Activated gamma-delta T cell treated with Interleukin-2 at 50 U/mL for 16 hours (primary cell): ENCODE measurements at places on chromosomes 2 and 18.

DNA sequence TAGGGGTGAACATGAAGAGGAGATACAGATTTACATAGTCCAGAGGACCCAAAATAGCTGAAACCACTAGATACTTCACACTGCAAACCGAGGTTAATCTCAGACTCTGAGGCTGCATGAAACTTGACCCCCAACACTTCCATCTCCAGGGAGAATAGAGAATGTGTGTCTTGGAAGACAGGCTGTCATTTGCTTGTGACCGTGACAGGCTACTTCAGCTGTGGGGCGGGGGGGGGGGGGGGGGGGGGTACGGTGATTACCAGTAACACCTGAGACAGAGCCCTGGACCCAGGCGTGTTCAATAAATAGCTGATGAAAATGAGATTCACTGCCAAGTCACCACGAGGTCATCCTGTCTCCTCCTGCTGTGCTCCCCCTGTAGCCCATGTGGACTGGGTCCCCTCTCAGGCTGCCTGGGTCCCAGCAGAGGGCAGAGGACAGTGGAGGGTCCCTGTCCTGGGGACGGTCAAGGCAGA is 5.7 kb upstream of the KLHL29 start:
- DNase-seq: no peak

GRCh38 chr18:49697757-49698524 is 115.4 kb downstream of the ACAA2 start:
- DNase-seq: no peak

DNA sequence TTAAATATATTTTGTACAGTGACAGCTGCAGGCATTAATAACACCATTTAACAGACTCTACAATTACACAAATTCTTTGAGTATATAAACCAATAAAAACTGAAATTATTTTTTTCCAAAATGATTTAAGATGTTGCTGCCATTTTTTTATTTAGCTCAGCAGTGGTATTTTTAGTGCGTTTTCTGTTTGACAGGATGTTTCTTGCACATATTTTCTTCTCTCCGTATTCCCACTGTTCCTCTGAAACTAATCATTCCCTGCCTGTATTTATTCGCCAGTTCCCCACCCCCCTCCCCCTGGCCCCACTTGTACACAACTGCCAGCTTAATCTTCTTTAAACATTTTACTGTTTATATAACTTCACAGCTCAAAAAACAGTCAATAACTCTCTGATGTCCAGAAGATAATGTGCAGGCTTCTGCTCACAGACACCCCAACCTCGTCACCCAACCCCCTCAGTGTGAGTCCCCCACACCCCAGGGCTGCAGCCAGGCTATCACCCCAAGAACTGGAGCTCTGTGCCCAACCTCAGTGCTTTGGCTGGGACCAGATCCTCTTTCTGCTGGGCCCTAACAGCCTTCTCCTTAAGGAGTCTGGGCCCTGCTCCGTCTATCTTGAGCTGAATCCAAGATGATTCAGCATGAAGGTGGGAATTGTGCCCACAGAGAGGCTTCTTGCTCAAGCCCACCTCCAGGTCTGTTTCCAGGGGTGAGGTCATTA is 41.6 kb upstream of the MAP4K4 start:
- no peak for DNase-seq

GRCh38 chr2:64880193-64880951 is 108.8 kb upstream of the SLC1A4 start:
- no peak for DNase-seq

- DNase-seq: no peak
Observed at GRCh38 chr2:3739313-3739712, 35.9 kb downstream of the DCDC2C start.

DNA sequence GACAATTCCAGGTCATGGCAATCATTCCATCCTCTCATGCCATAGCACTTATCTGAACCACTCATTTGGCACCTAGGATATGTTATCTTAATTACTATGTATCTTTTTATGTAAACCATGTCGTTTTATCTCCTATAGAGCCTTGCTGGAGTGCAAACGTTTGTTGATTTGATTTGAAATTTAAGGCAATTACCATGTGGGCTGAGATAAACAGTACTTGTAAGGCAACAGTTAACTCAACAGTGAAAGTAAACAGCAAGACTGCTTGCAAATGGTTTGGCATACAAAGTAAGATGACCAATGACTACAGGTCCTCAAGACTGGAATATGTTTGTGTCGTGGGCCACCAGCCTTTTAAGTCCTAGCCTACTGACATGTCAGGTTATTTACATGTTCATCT is 133.7 kb upstream of the ZFP36L2 start:
- no peak for DNase-seq

- DNase-seq: no peak
Observed at GRCh38 chr2:216698895-216699294, 3.5 kb upstream of the IGFBP5 start.

- DNase-seq: peak; percentile 16
Observed at GRCh38 chr2:160918906-160919503, 241.2 kb upstream of the TANK start.

DNA sequence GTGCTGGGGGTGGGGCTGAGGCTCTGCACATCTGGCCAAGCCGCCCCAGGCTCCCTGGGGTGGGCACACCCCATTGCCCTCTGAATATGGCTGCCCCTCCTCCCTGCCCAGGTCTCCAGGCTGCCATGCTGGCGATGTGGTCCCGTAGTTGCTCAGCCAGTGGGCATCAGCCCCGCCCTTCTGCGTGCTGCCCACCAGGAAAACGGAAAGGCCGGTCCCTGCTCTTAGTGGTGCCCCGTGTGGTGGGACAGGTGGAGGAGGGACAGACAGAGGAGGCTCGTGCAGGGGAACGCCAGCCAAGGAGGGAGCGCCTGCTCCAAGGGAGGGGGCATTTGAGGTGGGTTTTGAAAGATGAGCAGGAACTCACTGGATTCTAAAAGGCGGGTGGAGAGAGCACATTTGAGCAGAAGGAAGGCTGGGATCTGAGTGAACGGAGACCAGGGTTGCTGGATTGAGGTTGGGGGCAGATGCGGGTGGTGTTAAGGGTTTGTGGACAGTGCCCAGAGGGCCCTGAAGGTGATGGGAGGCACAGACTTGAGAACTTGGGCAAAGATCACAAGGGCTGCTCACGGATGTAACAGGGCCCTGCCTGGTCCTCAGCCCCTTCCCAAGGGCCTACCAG is 6.7 kb upstream of the B3GNT7 start:
- DNase-seq: no peak

DNA sequence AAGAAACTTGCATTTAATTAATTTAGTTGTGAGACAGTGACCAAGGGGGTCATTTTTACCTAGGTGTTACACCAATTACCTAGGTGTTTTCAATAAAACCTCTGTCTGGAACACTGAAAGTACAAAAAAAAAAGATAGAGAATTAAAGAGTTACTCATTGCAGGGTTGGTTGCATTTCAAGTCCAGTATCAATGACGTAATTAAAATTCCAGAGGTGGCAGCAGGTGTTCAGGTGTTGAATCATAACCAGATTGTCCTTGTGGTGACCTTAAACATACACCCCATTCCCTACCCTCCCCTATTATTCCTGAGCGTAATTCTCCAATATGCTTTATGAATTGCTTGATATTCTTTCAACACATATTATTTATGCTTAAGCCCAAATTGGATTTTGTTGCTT is 352.0 kb upstream of the SLC8A1 start:
- DNase-seq: no peak

GRCh38 chr2:191006297-191006696 is 7.7 kb downstream of the STAT1 start:
- no peak for DNase-seq

GRCh38 chr2:240884221-240884620 is 11.7 kb downstream of the MAB21L4 start:
- DNase-seq: no peak

- no peak for DNase-seq
Observed at GRCh38 chr2:163347982-163348856, 387.6 kb downstream of the FIGN start.

- no peak for DNase-seq
Observed at GRCh38 chr2:11584525-11585056, 50.7 kb downstream of the GREB1 start.

DNA sequence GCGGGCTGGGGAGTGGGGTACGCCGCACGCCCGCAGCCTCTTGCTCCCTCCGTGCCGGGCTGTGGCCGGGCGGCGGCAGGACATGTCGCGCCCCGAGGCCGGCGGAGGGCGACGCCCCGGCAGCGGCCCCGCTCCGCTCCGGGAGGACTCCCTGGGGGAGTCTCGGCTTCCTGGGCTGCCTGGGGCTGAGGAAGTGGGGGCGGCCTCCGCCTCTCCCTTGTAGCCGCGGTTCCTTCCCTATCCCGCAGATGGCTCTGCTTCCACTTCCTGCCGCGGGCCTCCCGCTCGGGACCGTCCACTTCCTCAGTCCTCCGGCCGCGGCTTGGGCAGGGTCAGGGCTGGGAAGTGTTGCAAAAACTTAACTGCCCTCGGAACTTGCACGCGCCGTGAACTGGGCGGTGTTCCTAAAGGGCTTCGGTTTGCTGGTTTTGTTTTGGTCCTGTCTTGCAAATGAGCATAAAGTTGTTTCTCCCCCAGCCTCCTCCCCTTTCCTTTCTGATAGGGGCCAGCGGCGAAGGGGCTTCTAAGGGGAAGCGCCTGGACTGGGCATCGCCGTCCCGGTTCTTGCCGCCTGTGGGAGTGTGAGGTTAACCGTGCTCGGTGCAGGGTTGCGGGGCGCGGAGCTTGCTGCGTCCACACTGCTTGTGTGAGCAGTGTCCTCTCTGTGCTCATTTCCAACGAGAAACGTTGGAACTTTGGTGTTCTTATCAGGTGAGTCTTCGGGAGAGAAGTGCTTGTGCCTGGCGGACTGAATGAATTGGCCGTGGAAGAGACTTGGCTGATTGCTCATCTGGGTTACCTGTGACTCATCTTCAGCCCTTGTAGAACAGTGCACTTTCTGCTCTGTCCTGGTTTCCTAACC is 600 bp downstream of the RALB start:
- no peak for DNase-seq

DNA sequence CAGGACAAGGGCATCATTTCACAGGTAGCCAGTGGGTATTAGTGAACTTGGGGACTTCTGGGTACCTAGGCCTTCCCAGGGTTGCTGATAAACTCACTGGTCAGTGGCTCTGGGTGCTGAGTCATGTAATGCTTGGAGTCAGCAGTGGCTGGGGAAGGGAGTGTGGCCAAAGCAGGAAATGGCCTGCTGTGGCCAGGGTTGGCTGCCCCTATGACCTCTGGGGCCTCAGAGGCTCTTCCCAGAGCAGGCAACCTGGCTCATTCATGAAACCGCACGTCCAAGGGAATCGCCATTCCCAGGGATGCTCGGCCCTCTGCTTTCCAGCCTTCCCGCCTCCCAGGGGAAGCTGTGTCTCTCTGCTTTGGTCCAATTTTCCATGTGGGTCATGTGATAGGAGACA is 294.9 kb downstream of the DYSF start:
- no peak for DNase-seq

GRCh38 chr18:79878741-79879378 is 72.6 kb downstream of the SLC66A2 start:
- no peak for DNase-seq

DNA sequence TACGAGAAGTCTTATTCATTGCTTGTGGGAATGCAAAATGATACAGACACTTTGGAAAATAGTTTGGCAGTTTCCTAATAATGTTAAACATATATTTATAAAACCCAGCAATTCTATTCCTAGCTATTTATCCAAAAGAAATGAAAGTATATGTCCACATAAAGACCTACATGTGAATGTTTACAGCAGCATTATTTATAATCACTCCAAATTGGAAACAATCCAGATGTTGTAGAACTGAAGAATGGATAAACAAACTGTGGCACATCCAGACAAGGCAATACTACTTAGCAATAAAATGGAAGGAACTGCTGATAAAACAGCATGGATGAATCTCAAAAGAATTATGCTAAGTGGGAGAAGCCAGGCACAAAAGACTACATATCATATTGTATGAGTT is 19.3 kb downstream of the MRPL33 start:
- no peak for DNase-seq

- DNase-seq: no peak
Observed at GRCh38 chr18:22088029-22088428, 81.4 kb upstream of the GATA6 start.

- DNase-seq: peak; percentile 73
Observed at GRCh38 chr2:174778085-174778981, 14.1 kb upstream of the CHRNA1 start.

- no peak for DNase-seq
Observed at GRCh38 chr18:75696391-75696790, 268.9 kb upstream of the SMIM21 start.

DNA sequence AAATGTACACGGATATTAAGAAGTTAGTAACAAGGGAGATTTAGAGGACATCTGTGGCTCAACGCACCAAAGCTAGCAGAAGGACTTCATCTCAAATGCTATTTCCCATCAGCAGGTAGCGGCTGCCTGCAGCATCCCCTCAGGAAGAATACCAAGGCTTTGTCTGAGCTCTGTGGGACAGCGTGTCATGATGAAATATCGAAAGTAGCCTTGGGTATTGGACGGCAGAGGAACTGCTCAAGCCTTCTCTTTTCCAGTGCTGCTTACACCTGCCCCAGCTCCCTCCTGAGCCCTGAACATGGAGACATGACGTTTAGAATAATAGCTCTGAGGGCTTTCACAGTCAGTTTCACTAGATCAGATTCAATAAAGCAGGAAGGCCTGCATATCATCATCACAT is 241.6 kb downstream of the SUCLG1 start:
- no peak for DNase-seq

DNA sequence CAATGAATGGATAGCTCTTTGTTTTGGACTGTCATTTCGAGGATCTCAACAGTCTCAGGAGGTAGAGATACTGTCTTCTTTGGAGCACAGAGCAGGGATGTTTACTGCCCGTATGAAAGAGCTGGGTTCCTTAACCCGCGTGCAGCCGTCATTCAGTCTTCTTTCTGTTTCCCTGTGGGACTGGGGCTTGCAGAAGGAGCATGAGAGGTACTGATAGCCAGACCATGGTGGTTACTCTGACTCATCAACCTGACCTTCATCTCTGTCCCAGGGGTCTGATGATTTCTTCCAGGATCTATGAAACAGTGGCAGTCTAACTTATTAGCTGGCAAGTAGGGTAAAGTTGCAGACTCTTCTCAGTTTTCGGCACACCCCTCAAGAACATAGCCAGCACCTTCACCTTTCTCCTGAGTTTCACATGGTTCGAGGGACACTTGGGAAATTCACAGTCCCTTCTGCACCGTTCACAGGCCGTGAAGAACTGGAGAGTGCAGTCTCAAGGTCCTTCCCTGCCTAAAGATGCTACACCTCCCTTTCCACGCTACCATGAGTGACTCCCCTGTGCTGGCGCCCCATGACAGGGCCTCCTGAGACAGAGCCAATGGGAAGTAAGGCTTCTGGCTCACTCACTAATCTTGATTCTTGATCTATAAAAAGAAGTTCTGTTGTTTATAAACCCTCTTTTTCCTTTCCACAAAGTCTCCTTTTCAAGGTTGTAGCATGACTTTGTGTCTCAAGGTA is 226.2 kb downstream of the MC4R start:
- no peak for DNase-seq

DNA sequence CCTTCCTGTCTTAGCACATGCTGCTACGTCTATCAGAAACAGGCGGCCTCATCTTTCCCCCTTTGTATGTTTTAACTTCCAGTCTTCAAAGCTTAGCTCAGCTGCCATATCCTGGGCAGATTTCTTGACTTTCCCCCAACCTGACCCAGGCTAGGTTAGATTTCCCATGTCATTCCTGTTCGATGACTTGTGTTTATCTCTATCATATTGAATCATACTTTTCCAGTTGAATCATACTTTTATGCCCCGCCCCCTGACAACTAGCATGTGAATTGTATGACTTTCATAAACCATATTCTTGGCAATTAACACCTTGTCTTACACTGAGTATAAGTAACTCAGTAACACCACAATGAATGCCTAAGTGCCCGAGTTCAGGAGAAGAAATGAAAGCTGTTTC is 128.3 kb downstream of the CYRIA start:
- no peak for DNase-seq

GRCh38 chr2:196314157-196314556 is 142.8 kb upstream of the STK17B start:
- DNase-seq: no peak
